Hepatocyte (in vitro differentiated cells): ENCODE measurements at places on chromosomes 3 and 15. TPM values are rescaled to one million over a fixed set of nuclear protein-coding genes. Genes with fewer than 3 reads are reported as not detected.

Gene TF
- 373 and 577 TPM in 2 replicates for total RNA-seq

Gene LINGO1
- 3.3 and 4.3 TPM in 2 replicates for total RNA-seq

DNA sequence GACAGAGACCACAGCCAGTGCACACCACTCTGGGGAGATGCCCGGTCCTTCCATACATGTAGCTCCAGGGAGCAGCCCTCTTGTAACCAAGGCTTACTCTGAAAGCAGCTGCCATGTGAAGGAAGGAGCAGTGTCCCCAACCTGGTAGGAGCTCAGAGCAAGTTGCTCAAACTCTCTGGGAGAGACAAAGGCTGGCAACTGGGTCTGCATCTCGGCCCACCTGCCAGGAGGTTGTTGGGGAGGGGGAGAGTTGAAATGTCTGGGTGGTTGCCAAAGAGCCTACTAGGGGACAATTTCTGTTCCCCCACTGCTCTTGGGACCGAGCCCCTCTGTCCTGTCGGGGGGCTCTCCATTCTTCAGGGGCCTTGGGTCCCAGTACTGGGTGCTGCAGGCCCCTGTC lies 309.9 kb downstream of the TLE3 start:
- no peak overlapping the region for H3K4me3 ChIP-seq
- no peaks in the 10 kb centered on the region for H3K4me1 ChIP-seq
- no peaks in the 10 kb centered on the region for H3K36me3 ChIP-seq
- no peaks in the 10 kb centered on the region for H3K27me3 ChIP-seq
- DNase-seq, result no peak

DNA sequence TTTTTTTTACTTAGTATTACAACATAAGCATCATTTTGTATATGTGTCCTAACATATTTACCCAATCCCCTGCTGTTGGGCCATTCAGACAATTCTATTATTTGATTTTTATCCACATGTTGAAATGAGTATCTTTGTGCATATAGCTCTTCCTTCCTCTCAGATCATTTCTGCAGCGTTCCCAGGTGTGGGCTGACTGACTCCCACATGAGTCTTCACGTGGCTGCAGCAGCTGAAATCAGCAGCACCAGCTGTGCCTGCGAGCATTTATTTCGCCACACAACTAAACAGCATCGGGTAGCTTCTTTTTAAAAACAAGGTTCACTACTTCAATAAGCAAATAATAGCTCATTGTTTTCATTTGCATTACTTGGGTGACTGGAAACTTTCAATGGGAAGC lies 44.5 kb upstream of the PDE8A start:
- DNase-seq, result no peak
- H3K4me3 ChIP-seq, result no peak overlapping the region
- no peaks in the 10 kb centered on the region for H3K27me3 ChIP-seq
- H3K4me1 ChIP-seq, result no peaks in the 10 kb centered on the region
- H3K36me3 ChIP-seq, result no peaks in the 10 kb centered on the region
